ENCODE measurements at places on chromosomes 5 and 9.
A peak's percentile ranks its signal among the peaks of the same experiment; 100 is the strongest.

DNA sequence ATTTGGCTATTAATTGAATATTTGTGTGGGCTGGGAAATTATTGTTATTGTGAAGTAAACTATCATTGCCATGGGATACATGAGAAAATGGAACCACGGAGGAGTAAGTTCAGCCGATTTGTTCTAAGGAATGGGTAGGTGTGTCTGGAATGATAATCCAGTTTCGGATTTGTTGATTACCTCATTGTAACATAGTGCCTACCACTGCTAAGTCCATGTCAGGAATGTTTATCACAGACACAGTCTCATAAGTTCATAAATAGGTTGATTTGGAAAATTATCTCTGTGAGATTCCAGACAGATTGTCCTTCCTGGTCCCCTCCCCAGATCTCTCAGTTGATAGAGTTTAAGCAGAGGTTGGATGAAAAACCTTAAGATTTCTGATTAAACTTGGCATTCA, 78.1 kb upstream of the MAST4 start:
- no peak for DNase-seq

DNA sequence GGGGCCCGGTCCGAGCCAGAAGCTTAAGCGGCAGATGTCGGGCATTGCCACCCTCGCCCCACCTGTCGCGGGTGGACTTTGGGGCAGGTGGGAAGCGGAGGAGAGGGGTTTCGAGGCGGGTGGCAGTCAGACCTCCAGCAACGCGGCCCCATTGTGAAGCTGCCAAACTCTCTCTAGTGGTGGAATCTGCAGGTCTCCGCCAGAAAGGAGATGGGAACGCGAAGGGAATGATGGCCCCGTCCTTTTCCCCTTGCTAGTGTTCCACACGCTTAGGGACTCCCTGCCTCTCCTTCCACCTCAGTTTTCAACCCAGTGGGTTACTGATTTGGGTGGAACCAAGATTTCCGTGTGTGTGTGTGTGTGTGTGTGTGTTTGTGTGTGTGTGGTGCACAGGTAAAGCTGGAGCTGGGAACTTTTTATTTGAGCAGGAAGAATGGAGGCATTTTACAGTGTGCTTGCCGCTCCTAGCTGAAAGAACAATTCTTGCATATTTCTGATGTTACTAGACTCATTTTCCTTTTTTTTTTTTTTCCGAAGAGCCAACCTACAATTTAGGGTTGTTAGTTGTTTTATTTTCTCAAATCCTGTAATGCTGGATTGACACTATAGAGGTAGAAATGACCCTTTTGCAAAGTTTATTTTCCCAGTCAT, 1.3 kb downstream of the MACIR start:
- DNase-seq, result no peak

- no peak for DNase-seq
These were observed 113.8 kb downstream of the TMC1 start for GRCh38 chr9:72635197-72635596.

DNA sequence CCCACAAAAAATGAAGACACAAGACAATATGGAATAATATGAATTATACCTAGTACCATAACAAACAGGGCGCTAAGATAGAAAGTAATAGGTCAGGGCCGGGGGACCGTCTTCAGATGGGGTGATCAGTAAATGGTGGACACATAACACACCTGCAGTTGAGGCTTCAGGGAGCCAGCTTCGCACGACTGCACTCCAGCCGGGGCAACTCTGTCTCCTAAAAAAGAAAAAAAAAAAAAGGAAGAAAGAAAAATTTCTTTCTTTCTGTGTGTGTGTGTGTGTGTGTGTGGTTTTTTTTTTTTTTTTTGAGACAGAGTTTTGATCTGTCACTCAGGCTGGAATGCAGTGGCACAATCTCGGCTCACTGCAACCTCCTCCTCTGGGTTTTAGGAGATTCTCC, 75.0 kb upstream of the HSPA9 start:
- DNase-seq, result no peak

GRCh38 chr5:52656569-52657246, 131.0 kb upstream of the ITGA1 start:
- no peak for DNase-seq

DNA sequence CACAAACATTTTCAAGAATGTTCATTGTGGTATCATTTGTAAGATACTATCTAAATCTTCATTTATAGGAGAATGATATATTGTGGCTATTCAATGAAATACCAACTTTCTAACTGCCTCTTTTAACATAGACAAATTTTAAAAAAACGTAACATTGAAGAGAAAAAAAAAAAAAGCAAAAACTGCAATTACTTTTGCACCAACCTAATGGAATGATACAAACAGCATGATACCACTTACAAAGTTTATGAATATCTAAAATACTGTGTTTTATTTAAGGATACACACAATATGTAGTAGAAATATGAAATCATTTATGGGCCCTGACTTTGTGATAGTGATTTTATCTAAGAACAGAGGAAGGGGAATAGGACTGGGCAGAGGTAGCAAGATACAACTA, 24.1 kb downstream of the PSMD5 start:
- no peak for DNase-seq

DNA sequence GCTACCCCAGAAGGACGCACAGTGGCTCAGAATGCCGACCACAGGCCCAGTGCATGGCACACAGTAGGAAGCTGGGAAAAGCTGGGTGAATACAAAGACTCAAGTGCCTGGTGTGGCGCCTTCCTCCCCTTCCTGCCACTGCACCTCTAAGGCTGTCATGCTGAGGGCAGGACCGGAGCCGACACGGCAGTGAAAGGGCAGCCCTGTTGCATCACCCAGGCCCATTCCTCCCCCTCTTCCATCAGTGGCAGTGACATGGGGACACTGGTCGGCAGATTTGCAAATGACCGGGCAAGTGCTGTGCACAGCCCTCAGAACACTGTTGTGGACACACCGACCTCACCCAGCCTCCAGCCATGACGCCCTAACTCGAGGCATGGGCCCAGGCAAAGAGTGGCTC, 84.0 kb downstream of the STK10 start:
- no peak for DNase-seq

GRCh38 chr9:5799314-5799713, 33.6 kb downstream of the ERMP1 start:
- DNase-seq, result no peak

GRCh38 chr5:79694652-79695051, 5.0 kb downstream of the CMYA5 start:
- no peak for DNase-seq

DNA sequence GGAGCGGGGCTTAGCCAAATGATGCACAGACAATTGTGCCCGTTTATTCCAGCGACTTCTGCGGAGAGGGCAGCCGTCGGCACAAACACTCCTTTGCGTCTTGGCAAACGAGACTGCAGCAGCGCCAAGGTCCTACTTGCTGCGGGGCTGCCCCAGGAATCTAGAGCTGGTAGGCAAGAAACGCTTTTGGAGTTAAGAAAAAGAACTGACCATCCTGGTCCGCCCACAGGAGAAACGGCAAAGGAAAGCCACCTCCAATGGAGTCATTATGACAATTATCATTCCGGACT, 2.3 kb downstream of the RXFP3 start:
- DNase-seq, result no peak

DNA sequence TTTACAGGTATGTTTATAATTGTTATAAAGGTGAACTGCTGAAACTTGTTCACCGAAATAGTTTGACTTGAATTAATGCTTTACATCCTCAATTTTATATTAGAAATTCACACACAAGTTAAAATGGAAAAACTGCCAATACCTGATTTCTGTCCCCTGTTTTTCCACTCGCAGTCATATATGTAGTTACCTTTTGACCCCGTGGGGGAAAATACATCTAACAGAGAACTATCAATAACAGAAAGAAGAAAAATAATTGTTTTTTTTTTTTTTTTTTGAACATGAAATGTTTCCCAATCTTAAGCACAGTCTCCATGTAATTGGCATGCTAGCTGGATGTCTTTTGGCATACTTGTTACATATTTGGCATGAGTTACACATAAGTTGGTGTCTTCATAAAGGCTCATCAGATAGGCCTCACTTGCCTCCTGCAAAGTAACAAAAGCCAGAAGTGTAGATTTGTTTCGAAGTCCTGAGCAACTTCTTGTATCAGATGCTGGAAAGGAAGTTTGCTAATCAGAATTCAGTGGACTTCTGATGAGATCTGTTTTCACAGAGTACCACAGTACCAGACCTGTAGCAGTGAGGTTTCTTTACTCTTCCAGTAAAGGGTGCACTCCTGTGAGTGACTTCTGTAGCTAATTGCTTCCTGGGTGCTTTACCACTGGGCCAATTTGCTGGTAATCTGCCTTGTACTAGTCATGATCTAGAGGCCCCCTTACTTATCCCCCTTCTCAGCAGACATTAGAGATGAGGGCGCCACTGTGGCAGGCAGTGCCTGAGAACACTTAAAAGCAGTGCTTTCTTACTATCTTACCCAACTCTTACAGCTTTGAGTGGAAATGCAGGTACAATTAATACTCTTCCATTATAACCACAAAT, 36.2 kb upstream of the CXXC5 start:
- DNase-seq, result no peak

DNA sequence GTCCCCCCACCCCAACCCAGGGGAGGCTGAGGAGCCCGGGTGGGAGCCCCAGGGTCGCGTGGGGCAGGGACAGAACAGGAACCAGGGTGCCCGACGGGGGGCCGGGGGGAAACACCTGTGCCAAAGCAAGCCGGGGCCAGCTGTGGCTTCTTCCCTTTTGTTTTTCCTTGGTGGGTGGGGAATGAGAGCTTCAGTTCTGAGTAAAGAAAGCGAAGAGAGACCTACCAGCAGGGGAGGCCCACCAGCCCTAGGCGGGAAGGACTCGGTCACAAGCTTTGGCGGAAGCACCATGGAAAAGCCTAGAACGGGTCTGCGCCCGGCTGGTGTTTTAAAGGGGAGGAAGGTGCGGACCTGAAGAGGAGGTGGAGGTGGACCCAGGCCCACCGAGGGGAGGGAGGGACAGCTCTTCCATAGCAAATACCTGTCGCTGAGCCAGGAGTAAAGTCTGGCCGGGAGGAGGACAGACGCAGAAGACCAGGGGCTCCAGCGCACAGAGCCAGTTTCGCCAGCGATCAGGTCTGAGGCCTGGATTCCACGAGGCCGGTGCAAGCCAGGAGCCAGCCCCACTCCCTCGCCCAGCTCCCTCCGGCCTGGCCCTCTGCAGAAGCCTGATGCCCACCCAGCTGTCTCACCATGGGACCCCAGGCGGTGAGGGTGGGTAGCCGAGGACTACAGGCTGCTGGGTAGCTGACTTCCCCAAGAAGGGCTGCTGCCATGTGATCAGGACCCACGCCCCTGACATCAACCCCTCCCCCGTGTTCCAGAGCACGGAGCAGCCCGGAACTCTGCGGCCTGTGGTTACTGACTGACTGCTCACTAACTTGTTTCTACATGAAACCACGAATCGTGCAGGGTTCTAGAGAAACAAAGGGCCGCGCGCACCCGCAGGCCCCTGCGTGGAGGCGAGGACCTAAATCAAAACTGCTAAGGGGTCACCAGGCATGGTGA, 849 bp upstream of the MGAT1 start:
- DNase-seq, result peak; percentile 72

DNA sequence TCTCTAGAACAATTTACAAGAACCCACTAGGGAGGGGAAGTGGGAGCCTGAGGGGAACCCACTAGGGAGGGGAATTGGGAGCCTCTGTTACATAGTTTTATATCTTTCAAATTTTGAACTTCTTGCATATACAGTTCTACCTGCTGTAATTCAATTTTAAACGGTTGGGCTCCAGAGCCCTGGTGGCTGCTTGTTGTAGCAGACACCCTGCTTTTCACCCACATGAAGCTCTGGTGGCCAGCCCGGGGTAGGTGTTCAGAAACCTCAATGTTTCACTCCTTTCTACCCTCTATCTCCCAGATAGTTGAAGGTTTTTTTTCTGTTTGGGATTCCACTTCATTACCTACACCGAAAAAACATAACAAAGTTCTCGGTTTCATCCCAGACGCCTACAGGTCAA, 124.4 kb downstream of the TMEM174 start:
- no peak for DNase-seq

GRCh38 chr9:14212077-14212476, 101.9 kb downstream of the NFIB start:
- DNase-seq, result no peak

GRCh38 chr9:36745977-36746376, 173.3 kb downstream of the MELK start:
- no peak for DNase-seq

DNA sequence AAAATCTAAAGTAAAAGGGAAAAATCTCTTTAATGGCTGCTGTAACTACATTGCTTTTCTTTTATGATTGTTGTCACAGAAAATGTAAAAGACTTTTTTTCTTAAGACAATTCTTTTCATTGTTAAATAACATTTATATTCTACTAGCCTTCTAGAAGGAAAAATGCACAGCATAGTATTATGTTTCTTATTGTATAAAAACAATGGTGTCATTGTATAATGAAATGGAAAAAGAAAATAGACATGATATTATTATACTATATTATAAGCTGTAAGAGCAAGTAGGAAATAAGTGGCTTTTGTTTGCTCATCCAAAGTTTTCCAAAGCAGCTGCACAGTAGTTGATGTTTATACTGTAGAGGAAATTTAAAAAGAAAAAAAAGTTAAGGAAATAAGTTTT, 1021.7 kb downstream of the EFNA5 start:
- DNase-seq, result no peak

DNA sequence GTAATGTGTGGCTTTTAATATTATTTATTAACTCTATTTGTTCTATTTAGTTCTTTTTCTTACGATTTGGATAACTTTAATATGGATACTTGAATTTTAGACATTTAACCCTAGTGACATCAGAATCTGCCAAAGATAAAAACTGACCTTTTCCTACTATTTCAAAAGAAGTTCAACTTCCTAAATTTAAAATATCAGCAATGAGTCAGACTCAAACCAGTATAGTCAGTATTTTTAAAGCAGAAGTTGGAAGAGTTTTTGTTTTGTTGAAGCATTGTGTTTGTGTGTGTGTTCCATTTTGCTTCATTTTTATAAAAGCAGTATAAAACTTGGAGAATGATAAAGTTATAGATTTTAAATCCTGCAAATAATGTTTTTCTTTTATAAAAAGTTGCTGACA, 251.8 kb upstream of the RASA1 start:
- no peak for DNase-seq

DNA sequence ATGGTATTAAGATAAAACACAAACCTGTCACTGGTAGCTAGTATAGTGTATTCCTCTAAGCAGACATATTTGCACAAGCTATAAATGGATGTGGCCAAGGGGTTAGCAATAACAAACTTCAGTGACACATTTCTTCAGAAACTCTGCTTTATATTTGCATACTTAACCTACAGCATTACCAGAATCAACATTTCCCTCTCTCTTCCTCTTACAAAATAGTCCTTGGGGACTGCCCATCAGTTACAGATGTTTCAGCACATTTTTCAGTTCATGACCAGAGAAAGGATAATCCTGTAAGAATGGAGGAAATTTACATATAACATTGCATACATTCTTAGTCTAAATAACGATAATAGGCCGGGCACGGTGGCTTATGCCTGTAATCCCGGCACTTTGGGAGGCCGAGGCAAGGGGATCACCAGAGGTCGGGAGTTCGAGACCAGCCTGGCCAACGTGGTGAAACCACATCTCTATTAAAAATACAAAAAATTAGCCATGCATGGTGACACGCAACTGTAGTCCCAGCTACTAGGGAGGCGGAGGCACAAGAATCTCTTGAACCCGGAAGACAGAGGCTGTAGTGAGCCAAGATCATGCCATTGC, 25.3 kb upstream of the SLC1A1 start:
- DNase-seq, result no peak

- DNase-seq, result no peak
These were observed 123.3 kb upstream of the ELL2 start for GRCh38 chr5:96084874-96085506.

- no peak for DNase-seq
These were observed 377.6 kb downstream of the BRINP1 start for GRCh38 chr9:118991366-118992285.

Measured in effector CD4-positive, alpha-beta T cell (primary cell).